ENCODE measurements at places on chromosomes 5 and 9.

DNA sequence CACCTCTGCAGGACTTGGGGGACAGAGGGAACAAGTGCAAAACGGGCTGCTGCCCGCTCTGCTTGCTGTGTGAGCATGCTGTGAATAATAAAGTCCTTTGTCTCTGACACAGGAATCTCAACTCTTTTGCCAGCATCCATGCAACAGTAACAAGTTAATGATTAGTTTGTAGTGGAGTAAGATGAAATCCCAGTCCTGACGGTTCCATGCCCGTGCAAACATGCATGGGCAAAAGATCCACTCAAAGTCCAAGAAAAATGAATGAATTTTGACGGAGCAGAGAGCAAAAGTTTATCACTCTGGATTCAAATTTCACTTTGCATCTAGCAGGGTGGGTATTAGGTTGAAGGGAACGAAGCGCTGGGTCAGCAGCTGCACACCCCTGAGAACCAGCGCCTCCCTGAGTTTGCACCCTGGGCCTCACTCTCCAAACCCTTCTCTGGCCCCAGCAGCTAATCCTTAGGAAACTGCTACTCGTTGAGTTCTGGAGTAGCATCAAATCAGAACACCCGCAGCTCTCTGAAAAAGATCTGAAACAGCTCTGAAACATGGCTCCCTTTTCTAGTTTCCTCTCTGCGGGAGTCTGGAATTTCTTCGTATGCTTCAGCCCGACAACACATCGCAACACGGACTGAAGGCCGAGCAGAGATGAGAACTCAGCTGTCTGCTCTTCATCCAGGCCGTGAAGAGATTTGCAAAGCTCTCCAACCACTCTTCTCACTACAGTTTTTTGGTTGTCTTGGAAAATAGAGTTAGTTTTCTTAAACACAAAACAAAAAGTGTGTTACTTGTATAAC is 45.6 kb upstream of the RUFY1 start:
- DNase-seq: no peak

DNA sequence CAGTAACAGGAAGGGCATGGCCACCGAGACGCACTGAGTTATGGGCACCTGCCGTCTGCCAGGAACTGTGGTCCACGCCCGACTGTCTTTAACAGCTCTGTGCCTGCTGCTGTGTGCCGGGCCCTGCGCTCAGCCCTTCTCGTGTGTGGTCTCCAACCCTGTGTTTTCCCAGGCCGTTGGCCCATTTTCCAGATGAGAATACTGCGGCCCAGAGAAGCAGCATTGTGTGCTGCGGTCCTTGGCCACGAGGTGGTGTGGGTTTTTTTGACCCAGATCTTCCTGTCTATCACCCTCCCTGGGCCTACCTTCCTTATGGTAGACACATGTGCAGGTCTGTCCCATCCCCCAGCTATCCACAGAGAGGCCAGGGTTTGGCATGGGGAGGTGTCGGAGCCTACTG is 47.0 kb downstream of the RXRA start:
- DNase-seq: no peak

GRCh38 chr5:163567811-163568210 is 62.4 kb downstream of the MAT2B start:
- DNase-seq: no peak

GRCh38 chr5:169335806-169336205 is 34.9 kb upstream of the SLIT3 start:
- no peak for DNase-seq

GRCh38 chr5:127011961-127012644 is 18.3 kb downstream of the MARCHF3 start:
- no peak for DNase-seq

All from T-cell (primary cell).